ENCODE measurements at places on chromosomes 5 and 9.

GRCh38 chr5:95975703-95976102 lies 14.1 kb upstream of the ELL2 start:
- no peak for DNase-seq

DNA sequence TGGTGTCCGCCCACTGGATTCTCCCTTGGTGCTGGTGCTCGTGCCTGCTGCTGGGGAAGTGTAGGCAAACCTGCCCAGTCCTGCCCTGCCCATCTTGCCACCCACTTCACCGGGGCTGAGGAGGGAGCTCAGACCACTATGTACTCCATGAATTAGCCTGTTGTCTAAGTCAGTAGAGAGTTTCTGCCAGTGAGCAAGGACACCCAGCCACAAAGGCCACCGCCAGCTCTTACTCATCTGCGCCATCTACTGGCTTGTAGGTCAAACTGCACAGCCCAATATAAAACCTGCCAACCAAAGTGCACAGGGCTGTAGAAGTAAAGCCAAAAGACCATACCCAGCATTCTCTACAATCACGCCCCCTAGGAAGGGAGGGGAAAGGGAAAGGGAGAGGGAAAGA lies 102.3 kb downstream of the GLIS3 start:
- no peak for DNase-seq

DNA sequence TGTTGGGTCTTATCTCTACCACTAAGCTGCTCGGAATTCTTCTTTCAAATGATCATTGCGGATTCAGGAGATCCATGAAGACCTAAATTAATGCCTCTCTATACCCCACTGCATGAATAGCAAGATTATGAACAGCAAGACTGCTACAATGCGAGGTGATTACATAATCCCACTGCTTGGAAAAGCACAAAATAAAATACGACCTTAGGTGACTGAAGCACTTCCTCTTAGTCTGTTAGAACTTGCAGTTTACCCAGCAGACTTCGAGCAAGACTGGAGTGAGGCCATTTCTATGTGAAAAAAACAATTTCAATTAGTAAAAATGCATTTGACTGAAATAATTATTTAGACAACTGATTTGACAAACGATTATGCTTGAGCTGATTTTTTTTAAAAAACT lies 59.8 kb downstream of the SH3RF2 start:
- no peak for DNase-seq

DNA sequence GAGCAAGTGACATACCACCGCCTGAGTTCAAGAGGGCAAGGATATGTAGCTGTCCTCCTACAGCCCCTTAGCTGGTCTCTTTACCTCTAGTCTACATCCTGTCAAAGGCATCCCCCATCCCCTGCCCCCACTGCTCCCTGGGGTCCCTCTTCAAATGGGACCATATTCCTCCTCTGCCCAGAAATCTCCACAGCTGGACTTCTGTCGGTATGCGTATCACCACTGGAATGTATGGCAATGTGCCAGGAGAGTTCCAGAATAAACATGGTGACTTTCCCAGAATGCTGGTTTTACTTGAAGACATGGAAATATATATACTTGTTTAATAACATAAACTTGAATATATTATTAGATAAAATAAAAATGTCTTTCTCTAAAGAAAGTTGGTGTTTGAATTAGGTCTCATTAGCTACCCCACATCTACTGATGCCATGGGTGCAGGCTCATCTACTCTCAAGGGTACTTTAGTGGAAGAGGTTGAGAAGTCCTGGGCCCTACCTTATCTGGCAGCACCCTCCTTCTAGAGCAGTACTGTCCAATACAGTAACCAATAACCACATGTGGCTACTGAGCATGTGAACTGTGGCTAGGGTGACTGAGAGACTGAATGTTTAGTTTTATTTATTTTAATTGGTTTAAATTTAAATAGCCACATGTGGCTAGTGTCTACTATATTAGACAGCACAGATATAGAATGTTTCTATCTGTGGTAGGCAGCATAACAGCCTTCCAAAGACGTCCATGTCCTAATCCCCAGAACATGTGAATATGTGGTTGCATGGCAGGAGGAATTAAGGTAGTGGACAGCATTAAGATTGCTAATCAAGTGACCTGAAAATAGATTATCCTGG lies 181.7 kb upstream of the SLC30A5 start:
- no peak for DNase-seq

DNA sequence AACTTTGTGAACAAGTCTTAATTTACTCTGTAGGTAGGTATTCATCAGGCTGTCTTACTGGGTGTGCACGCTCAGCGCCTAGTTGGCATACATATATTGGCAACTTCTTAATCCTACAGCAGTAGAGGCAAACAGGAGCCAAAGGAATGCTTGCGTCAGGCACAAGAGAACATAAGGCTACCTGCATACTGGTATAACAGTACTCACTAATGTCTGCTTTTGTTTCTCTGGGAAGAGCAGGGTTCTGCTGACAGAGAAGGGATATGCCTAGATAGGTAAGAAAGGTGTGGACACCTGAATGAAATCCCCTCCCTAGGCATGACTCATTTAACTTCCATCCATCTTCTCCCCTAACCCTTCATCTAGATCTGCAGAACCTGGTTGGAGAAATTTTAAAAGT lies 40.1 kb downstream of the ELL2 start:
- DNase-seq: no peak

GRCh38 chr5:78798673-78799029 lies 150.1 kb upstream of the LHFPL2 start:
- DNase-seq: no peak

DNA sequence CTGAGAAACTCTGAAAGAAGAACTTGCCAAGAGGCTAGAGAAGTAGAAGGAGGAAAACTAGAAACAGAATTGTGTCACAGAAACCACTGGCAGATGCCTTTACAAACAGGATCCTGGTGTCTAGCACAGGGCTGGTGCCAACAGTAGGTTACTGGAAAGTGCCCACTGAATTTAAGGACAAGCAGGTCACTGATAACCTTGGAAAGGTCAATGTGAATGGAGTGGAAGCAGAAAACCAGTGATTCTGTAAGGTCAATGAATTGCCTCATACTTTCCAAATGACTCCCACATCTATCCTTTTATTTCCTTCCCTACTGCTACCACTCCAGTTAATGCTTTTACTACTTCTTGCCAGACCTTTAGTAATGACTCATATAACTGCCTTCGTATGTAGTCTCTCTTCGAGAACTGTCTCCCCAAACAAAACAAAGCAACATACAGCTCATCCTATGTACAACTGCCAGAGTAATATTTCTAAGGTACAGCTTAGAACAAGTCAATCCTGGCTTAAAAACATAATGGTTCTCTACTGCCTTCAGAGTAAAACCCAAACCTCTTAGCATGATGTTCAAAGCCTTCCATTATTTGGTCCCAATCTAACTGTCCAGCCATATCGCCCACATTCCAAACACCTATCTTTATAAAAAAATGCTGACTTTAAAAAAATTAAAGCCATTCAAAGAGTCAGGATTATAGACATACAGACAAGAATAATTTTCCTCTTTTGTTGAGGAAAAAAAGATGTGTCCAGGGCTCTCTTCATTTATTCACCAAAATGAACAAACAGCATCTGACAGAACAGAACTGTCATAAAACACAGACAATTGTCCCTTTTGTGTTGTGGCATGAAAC lies 52.5 kb downstream of the NR3C1 start:
- no peak for DNase-seq

- DNase-seq: no peak
Observed at GRCh38 chr5:109126481-109126880, 283.3 kb downstream of the PJA2 start.

DNA sequence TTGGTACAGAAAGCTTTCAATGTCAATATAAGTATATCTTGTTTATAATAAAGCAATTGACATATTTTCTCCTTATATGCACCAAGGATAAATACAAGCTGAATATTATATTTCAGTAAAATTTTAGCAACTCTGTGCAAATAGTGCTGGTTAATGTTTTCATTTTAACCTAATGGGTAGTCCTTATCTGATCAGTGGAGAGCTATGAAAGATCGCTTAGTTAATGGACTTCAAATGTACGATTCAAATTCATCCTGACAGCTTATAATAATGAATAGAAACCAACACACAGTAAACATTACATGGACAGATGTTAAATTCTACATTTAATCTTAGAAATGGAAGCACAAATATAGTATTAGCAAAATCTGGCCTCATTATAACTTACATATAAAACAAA lies 1495.2 kb upstream of the C9orf72 start:
- DNase-seq: no peak

- no peak for DNase-seq
Observed at GRCh38 chr9:76564297-76564696, 105.3 kb downstream of the GCNT1 start.

DNA sequence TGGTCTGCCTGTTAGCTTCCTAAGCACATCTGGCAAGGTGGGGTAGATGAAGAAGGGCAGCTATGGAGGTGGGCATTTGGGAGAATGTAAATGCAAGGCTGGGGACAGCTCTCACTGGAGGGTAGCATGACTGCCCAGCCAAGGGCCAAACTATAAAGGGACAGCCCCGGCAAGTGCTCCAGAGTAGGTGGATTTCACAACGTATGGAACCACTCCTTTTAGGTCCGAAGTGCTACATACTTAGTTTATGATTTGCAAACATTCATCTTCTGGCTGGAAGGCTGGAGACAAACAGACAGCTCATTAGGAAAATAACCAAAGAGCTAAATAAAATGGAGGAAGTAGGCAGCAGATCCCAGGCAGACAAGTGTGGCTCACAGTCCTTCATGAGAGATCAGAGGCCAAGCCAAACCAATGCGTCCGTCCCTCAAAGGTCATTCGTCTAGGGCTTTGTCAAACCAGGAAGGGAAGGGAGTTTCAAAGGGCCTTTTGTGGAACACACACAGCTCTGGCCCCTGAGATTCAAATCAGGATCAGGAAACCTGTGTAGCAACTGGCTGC lies 42.5 kb upstream of the GLRX start:
- no peak for DNase-seq

DNA sequence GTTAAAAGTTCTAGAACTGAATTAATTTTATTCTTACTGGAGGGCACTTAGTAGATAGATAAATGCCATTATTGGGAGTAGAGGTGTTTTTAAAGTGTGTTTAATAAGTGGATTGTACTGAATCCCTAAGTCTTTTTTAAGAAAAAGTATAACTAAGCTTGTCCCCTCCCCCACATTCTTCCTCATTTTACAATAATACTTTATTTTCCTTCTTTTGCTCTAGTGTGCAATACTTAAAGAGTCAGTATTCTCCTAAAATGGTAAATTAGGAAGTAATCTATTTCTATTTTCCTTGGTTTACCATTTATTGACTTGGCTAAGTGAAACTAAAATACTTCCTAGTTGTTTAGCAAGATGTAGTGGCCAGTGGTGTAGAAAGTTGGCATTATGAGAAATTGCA lies 11.6 kb downstream of the UBLCP1 start:
- DNase-seq: no peak

GRCh38 chr5:160020266-160020770 lies 11.4 kb downstream of the TTC1 start:
- no peak for DNase-seq

GRCh38 chr9:98066235-98066634 lies 9.7 kb downstream of the NANS start:
- DNase-seq: no peak

GRCh38 chr9:109256336-109256735 lies 64.5 kb downstream of the EPB41L4B start:
- DNase-seq: no peak

GRCh38 chr9:6268826-6269397 lies 53.3 kb downstream of the IL33 start:
- no peak for DNase-seq

DNA sequence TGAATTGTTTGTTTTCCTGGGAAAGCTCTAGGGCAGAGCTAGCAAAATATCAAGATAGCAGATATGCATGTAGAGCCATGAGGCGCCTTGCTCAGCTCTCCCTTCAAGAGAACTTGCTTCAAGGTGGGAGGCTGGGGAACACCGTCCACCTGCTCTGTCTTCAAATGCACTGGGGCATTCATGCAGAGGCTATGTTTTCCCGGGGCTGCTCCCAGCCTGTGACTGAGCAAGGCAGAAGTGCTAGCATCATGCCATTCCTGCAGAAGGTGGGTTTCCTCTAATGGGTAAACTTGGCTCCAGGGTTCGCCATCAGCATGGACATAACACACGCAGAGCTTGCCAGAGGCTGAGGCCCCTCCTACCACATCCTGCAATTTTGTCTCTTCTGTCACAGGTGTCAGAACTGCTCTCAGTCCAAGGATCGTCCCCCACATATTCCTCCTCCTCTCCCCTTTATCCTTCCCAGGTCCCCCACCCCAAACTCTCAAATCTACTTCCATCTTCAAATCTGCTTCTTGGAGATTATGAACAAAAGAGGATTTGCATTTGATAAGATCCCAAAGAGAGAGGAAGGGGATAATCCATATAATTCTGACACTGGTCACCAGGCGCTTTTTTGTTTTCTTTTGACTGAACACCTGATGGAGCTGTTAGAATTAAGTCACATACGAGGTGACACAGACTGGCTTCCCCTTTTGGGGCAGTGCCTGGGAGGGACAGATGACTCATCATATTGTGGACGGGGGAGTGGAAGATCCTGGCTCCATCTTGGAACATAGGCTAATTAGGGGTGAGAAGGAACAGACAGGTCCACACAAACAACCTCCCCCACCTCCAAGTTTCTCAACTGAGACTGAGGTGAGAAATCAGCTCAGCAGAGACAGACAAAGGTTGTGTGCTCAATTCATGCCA lies 85.0 kb upstream of the TAF11L2 start:
- DNase-seq: no peak

- DNase-seq: no peak
Observed at GRCh38 chr5:179610903-179611265, 12.6 kb downstream of the HNRNPH1 start.

- no peak for DNase-seq
Observed at GRCh38 chr9:70455993-70456704, 41.7 kb upstream of the KLF9 start.

DNA sequence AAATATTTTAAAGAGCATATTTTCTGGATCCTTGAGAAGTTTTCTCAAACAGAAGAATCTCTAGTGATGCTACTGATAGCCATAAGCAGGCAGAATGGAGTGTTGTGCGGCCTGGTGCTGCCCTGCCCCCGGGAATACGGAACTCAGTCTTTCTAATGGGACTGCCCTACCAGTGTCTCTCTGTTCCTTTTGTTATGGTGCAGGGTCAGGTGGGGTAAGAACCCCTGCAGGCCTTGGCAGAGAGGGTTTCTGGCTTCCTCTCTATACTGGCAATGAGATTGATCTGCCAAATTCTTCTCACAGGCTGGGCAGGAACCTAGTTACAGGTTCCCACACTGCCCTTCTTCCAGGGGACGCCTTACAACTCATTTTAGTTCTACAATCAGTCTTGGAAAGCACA lies 2.6 kb downstream of the IL5 start:
- DNase-seq: no peak
